ENCODE measurements at places on chromosomes 16 and 17.

- no peaks in the 10 kb centered on the region for H3K36me3 ChIP-seq
- H3K4me3 ChIP-seq: no peak overlapping the region
- no peaks in the 10 kb centered on the region for H3K4me1 ChIP-seq
- H3K27ac ChIP-seq: no peak overlapping the region
- DNase-seq: no peak
Measured at GRCh38 chr16:48852951-48853350, 243.0 kb upstream of the N4BP1 start.

- no peak overlapping the region for H3K27ac ChIP-seq
- peaks cover 28% of the 10 kb centered on the region for H3K27me3 ChIP-seq
- H3K4me3 ChIP-seq: no peak overlapping the region
- no peaks in the 10 kb centered on the region for H3K4me1 ChIP-seq
Measured at GRCh38 chr17:34598161-34598776, 18.9 kb downstream of the TMEM132E start.

- no peak overlapping the region for H3K27ac ChIP-seq
- DNase-seq: no peak
- H3K4me3 ChIP-seq: no peak overlapping the region
- no peaks in the 10 kb centered on the region for H3K36me3 ChIP-seq
- no peaks in the 10 kb centered on the region for H3K4me1 ChIP-seq
- no peaks in the 10 kb centered on the region for H3K27me3 ChIP-seq
Measured at GRCh38 chr16:71687861-71688260, 36.6 kb downstream of the PHLPP2 start.

DNA sequence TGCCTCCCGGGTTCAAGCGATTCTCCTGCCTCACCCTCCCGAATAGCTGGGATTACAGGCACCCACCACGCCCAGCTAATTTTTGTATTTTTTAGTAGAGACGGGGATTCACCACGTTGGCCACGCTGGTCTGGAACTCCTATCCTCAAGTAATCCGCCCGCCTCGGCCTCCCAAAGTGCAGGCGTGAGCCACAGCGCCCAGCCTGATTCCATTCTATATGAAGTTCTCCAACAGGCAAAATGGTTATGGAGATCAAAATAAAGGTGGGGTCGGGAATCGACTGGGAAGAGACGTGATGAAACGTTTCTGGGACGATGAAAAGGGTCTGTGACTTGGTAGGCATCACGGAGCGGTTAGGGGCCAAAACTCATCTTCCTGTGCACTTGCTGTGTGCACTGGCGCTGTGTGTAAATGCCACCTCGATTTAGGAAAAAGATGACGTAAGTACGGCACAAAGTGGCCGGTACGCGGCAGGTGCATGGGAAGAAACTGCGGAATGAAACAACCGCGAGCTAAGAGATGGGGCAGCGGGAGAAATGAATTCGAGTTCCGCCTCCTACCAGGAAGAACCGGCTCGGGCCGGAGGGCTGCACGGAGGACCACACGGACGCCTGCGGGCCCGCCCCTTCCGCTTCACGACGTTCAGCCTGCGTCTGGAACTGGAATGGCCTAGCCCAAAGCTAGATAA, 1.6 kb downstream of the TP53 start:
- no peaks in the 10 kb centered on the region for H3K27me3 ChIP-seq
- H3K27ac ChIP-seq: peak overlapping the region; percentile 89
- peak; percentile 93 for DNase-seq
- peak overlapping the region; percentile 100 for H3K4me3 ChIP-seq
- no peaks in the 10 kb centered on the region for H3K36me3 ChIP-seq

DNA sequence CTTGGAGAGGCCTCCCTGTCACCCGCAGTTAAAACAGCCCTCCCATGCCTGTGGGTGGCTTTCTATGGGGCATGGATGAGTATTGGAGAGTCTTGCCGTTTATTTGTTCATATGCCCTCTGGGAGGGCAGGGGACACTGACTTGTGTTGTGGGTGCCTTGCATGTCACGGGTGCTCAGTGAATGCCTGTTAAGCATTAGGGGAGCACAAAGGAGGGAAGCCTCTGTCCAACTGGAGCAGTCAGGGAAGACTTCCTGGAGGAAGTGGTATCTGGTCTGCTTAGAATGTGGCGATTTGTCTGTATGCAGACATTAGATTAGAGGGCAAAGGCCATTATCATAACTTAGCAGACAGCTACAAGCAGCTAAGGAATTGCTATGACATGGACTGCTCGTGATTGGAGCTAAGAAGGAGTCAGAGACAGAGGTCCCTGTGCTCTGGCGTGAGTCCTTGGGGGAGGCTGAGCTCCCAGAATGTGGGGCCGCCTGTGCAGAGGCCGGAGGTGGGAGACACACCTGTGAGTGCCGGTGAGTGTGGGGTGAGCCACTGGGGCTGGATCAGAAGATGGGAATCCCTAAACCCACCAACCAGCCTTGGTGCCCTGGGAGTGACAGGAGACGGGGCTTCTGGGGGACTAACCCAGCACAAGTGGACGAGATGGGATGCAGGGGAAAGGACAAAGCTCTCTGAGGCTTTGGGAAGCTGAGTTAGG, 286.1 kb downstream of the SEC14L1 start:
- DNase-seq: no peak
- no peaks in the 10 kb centered on the region for H3K27me3 ChIP-seq
- H3K36me3 ChIP-seq: no peaks in the 10 kb centered on the region
- no peak overlapping the region for H3K27ac ChIP-seq
- H3K4me3 ChIP-seq: no peak overlapping the region
- no peaks in the 10 kb centered on the region for H3K4me1 ChIP-seq

Measured in HCT116 (cell line).